Mesothelial cell of epicardium (in vitro differentiated cells): ENCODE measurements at places on chromosomes 2 and 18. TPM values are rescaled to one million over a fixed set of nuclear protein-coding genes. Genes with fewer than 3 reads are reported as not detected.

- no peak overlapping the region for H3K27ac ChIP-seq
- peak overlapping the region; percentile 91 for H3K4me3 ChIP-seq
Measured at GRCh38 chr2:118012778-118013177, 1.1 kb downstream of the CCDC93 start.

GRCh38 chr2:70711191-70711590, 56.8 kb downstream of the ADD2 start:
- no peaks in the 10 kb centered on the region for H3K36me3 ChIP-seq
- H3K4me1 ChIP-seq = peaks cover 4% of the 10 kb centered on the region
- H3K27ac ChIP-seq = no peak overlapping the region
- H3K27me3 ChIP-seq = no peaks in the 10 kb centered on the region

DNA sequence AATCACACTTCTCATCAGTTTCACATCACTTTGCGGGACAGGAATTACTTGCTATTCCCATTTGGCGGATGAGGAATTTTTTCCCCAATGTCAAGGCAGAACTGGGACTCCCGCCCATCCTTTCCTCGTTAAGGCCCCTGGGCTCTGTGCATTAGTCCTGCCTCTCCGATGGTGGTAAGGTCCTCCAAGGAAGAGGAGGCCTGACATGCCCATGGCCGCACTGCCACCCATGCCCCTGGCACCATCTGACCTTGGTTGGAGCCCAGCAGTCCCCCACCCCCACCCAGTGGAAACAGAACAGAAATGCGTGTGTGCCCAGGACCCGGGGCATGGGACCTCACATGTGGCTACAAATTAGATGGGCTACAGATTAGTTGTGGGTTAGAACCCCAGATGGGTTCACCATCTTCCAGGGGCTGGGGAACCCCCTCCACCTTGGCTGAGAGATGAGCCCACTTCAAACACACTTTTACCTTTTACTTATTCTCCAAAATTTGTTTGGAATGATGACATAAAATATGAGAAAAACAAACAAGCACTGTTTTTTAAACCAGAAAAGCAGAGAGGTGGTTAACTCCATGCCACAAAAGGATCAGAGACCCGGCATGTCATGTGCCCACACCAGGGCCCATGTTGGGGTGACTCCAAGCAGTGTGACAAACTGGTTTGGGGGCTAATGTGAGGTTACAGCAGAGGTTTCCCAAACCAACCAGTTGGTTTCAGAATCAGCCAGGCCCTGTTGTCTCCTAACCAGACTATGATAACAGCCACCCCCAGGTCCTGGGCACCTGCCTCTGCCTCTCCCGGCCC, 11.0 kb upstream of the DUSP2 start:
- no peaks in the 10 kb centered on the region for H3K36me3 ChIP-seq
- H3K4me3 ChIP-seq = no peak overlapping the region
- peaks cover 11% of the 10 kb centered on the region for H3K4me1 ChIP-seq
- H3K27me3 ChIP-seq = no peaks in the 10 kb centered on the region

DNA sequence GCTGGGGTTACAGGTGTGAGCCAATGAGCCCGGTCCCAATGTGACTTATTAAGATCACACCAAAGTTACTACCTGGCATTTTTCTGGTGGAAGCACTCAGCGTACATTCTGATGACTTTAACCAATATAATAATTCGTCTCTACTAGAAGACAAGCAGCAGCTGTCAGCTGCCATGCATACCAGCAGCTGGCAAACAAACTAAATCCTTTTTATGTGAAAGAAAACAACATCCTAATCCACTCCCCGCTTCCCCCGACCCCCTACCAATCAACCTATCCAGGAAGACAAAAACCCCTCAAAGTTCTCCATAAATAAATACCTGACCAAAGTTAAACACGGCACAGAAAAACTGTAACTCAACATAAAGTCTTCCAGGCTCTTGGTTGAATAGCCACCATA, 42.1 kb downstream of the GPR155 start:
- no peaks in the 10 kb centered on the region for H3K27me3 ChIP-seq
- no peak overlapping the region for H3K4me3 ChIP-seq
- peaks cover 23% of the 10 kb centered on the region for H3K4me1 ChIP-seq

ALPP gene
- total RNA-seq = not detected in 3 replicates

DNA sequence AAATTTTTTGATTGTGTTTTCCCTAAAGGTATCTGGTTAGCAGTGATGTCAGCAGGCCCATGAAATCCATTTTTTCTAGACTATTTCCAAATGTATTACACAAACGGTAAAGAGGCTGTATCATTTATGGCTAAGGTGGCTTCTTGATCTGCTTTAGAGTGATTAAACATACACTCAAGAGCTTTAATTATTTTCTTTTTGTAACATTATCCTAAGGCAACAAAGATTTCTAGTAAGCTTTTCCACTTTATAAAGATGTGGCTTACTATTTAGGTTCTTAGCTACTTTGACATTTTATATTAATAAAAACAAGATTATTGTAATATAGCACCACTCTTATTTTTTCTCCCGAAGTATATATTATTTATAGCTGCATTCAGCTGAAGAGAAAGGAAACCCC, 16.5 kb downstream of the MFF start:
- H3K4me3 ChIP-seq = no peak overlapping the region
- H3K27ac ChIP-seq = no peak overlapping the region
- H3K36me3 ChIP-seq = peaks cover 22% of the 10 kb centered on the region
- no peak for DNase-seq

DUSP2 gene
- total RNA-seq = 38.3 to 42.7 TPM (median 40.6 TPM) in 3 replicates

MOCOS gene
- 2.2 to 3.2 TPM (median 3.2 TPM) in 3 replicates for total RNA-seq

IAH1 gene
- 39.7 to 42.7 TPM (median 41.6 TPM) in 3 replicates for total RNA-seq

- no peak for DNase-seq
- H3K27ac ChIP-seq = no peak overlapping the region
- no peaks in the 10 kb centered on the region for H3K36me3 ChIP-seq
- H3K27me3 ChIP-seq = no peaks in the 10 kb centered on the region
- H3K4me3 ChIP-seq = no peak overlapping the region
- H3K4me1 ChIP-seq = peaks cover 23% of the 10 kb centered on the region
Measured at GRCh38 chr2:75586971-75587370, 26.2 kb upstream of the EVA1A start.

WDFY1 gene
- total RNA-seq = 45.1 to 50.1 TPM (median 46.2 TPM) in 3 replicates

DNA sequence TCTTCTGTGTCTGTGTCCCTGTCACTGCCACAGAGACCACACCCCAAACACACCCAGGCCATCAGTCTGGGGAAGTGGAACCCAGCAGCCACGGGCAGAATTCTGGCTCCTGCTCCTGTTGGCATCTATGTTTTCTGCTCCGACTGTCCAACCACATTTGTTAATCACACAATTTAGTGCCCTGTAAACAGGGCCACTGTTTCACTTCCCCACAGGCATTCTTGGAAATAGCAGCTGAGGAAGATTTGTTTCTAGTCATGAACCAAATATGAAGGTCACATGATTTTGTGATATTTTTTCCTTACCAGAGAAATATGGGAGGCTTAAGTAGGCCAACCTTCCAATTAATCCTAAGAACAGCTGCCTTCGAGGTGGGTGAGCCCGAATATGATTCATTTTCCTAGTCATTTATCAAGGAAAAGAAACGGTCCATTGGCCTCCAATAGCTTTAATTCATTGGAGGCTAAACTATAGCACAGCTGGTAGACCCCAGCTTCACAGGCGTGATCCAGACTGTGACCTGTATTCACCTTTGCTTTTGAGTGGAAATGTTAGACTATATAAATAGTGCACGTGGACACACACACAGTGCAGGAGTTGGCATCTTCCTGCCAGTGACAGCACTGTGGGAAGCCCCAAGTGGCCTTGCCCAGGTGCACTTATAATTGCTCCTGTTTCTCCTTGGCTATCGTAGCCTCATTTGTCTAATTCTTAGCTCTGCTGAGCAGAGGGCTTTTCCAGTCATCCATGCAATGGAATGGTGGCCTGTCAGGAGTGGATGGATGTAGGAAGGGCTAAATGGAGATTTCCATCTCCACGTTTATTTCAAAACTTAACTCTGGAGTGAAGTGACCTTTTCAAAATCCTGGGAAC, 267.9 kb downstream of the LPIN1 start:
- no peak for DNase-seq
- no peak overlapping the region for H3K4me3 ChIP-seq
- H3K4me1 ChIP-seq = peaks cover 4% of the 10 kb centered on the region
- H3K36me3 ChIP-seq = no peaks in the 10 kb centered on the region
- H3K27ac ChIP-seq = no peak overlapping the region
- H3K27me3 ChIP-seq = peaks cover 3% of the 10 kb centered on the region

DNA sequence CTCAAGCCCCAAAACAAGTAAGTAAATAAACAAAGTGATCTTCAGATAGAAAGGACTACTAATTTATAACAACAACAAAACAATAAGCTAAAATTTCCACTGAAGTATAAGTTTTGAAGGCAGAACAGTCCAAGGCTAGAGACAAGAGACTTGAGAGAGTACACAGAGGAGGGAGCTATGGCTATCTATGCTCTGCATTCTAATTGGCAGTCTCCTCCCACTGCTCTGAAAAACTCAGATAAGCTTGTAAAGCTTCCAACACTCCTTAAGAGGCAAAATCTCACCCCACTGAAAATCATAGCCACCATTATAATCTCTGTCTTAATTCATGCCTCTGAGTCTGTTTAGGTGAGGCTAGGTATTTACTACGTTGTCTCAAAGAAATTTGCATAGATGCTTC, 714.6 kb upstream of the LRATD1 start:
- peaks cover 7% of the 10 kb centered on the region for H3K4me1 ChIP-seq
- no peak overlapping the region for H3K27ac ChIP-seq
- H3K4me3 ChIP-seq = no peak overlapping the region
- no peaks in the 10 kb centered on the region for H3K36me3 ChIP-seq
- no peaks in the 10 kb centered on the region for H3K27me3 ChIP-seq
- no peak for DNase-seq

DNA sequence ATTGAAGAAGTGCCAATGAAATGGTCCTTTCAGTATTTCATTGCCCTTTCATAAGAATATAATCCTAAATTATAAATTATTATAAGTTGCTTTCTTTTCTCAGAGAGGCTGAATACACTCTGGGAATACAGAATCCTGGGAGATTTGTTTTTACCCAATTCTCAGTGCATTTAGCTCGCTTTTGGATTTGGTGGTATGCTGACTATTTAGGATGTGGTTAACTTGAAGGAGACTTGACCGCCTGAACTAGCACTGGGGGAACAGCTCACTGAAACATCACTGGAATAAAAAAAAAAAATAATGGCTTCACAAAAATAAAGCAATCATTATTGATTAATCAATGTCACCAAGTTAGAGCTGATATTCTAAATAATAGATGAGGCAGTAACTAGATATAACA, 10.2 kb downstream of the TNFAIP6 start:
- H3K36me3 ChIP-seq = no peaks in the 10 kb centered on the region
- H3K4me3 ChIP-seq = no peak overlapping the region
- no peaks in the 10 kb centered on the region for H3K27me3 ChIP-seq
- H3K27ac ChIP-seq = no peak overlapping the region

DNA sequence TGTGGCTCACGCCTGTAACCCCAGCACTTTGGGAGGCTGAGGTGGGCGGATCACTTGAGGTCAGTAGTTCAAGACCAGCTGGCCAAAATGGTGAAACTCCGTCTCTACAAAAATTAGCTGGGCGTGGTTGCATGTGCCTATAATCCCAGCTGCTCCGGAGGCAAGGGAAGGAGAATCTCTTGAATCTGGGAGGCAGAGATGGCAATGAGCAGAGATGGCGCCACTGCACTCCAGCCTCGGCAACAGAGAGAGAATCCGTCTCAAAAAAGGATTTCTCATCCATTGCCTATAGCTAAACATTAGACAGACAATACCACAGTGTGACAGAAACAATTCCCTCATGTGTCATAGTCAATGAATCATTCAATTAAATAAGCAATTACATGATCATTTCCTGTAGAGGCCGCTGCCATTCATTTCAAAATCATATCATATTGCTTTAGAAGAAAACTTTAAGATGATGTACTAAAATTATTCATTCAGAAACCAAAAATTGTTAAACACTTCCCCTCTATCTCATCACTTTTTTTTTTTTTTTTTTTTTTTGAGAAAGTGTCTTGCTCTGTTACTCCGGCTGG, 69.5 kb upstream of the TGIF1 start:
- no peaks in the 10 kb centered on the region for H3K27me3 ChIP-seq
- no peak overlapping the region for H3K4me3 ChIP-seq
- no peak overlapping the region for H3K27ac ChIP-seq
- H3K4me1 ChIP-seq = peaks cover 9% of the 10 kb centered on the region

G6PC2 gene
- not detected in 3 replicates for total RNA-seq

- no peaks in the 10 kb centered on the region for H3K4me1 ChIP-seq
- no peaks in the 10 kb centered on the region for H3K36me3 ChIP-seq
- peaks cover 6% of the 10 kb centered on the region for H3K27me3 ChIP-seq
- H3K4me3 ChIP-seq = no peak overlapping the region
Measured at GRCh38 chr2:1603521-1603920, 140.8 kb downstream of the PXDN start.

MTIF2 gene
- total RNA-seq = 22.1 to 24.5 TPM (median 22.8 TPM) in 3 replicates

UGT1A7 gene
- total RNA-seq = not detected in 3 replicates

DNA sequence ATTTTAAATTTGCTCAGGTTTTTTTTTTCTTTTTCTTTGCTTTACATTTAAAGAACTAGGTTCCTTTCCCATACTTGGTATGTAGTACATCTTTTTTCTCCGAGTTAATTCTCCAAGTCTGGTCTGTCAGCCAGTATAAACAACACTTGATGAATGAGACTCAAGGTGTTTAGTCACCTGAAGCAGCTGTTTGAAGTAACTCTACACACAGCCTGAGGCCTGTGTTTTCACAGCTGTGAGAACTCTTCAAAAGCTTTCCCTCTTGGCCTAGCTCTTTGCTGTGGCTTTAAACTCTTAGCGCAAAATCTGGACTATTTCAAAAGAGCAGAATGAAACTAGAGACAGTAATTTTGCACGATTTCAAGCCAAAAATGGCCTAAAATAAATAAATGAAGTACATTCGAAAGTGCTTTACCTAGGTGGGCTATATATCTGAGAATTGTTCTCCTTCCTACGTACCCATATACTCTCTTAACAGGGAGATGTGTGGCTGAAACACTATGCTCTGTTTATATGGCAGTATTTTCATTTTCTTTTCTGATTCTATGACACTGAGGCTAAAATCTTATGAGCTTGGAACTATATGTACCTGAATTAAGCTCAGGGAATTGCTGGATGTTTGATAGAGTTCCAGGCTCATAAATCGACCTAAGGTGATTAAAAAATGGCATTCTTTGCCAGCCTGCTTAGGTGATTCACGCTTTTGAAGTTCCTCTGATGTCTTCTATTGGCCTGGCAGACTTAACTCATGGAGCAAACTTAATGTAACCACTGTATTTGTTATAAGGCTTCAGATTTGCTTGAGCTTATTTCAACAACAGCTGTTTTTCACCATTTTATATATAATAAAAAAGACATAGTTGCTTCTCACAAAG, 1044.1 kb upstream of the ZEB2 start:
- no peak for DNase-seq
- H3K27ac ChIP-seq = peak overlapping the region; percentile 78
- no peaks in the 10 kb centered on the region for H3K36me3 ChIP-seq
- H3K27me3 ChIP-seq = no peaks in the 10 kb centered on the region
- peaks cover 28% of the 10 kb centered on the region for H3K4me1 ChIP-seq
- H3K4me3 ChIP-seq = no peak overlapping the region
